Hematopoietic multipotent progenitor cell treated with erythropoietin and hydrocortisone succinate and interleukin-3 and kit ligand, for 15 days (in vitro differentiated cells): ENCODE measurements at places on chromosomes 4 and X.

DNA sequence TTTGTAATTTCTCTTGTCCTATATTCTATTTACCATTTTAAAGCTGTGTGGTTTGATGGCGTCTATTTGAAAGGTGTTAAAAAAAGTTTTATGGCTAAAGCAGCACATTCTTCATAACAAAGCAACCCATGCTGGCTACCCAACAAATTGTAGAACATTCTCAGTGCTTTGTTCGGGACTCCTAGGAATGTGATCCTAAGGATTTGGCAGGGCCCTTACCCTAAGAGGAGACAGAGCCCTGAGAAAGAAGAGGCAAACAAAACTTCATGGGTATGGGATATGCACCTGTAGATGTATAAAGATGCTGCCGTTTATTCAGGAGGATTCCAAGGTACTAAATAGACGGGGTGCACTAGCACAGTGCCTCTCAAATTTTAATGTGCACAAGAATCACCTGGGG, 370.8 kb upstream of the DIPK2B start:
- DNase-seq = no peak

- peak; percentile 41 for DNase-seq
Measured at GRCh38 chr4:101348995-101349800, 1.9 kb upstream of the PPP3CA start.

DNA sequence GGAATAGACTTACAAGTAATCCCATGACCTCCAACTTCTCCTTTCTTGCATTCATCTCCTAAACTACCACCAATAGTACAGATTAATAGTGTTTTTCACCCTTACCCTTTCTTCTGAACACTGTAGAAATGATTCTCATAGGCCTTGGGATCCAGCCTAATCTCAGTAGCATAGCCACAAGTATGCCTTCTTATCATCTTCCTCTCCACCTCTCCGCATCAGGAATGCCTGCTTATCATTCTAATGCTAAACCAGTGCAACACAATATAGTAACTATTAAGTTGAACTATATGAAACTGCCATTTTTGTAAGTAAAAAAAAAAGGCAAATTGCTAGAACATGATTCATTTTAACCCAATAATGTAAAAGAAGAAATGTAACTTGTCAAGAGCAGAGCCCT, 79.5 kb upstream of the IL2 start:
- DNase-seq = no peak

DNA sequence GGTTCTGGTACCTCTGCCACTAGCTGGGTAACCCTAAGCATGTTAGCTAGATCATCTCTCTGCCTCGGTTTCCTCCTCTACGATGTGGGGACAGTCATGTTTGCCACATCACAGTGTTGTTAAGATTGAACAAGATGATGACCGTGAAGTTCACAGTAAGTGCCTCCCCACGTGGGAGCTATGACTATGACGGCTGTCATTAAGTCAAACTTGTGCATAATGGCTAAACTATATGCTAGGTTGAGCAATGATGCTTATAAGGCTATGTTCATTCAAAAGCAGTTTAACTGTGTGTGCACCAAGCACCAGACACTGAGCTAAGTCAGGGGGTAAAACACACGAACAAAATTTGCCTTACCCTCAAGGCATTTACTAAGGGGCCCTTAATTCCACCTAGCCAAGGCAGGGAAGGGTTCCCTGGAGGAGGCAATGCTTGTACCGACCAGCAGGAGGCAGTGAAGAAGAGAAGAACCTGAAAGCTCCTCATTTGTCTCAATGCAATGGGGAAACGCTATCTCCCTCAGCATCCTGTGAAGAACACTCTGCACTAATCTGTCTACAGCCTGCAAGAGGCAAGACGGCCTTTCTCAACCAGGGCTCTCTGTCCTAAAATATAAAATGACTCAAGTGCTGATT, 52.9 kb downstream of the MAP7D2 start:
- peak; percentile 3 for DNase-seq

DNA sequence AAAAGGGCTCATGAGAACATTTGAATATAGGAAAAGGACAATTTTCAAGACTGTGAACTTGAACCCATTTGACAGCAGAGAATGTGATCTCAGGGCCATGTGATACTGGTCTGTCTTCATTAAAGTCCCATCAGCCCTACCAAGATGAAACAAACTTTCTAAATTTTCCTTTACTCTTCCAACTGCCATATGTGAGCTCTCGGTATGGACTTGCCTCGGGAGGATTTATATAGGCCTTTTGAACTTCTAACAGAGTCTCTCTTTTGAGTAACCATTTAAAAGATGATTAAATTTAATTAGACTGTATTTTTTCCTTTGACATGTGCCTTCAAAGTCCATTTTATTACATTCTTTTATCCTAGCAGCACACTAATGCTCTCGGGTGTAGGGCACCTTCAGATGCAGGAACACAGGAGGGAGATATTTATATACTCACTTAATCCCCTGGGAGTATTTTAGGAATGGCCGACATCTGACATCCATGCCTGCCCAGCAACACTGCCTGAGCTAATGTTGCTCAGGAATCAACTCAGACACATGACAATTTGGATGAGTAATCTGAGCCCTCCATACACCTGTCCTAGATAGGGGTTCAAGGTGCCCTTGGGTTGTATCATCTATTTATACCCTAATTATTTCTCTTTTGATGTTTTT, 155.0 kb downstream of the SLC7A11 start:
- DNase-seq = no peak

DNA sequence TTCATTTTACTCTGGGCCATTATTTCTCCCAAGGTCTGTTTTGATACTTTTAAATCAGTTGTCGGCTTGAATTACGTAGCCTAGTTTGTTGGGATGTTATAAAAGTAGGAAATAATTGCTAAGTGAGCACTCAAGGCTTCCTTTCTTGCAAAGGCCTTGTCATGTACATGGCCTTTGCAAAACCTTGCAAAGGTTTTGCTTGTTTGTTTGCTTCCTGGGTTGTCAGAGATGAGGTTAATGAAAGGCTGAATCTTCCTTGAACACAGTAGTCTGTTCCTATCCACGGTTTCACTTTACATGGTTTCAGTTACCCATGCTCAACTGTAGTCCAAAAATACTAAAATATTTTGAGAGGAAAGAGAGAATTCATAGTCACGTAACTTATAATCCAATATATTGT, 113.5 kb downstream of the NAA11 start:
- DNase-seq = no peak
